ENCODE measurements at places on chromosomes 12 and 14. TPM values are rescaled to one million over a fixed set of nuclear protein-coding genes. Genes with fewer than 3 reads are reported as not detected.

DNA sequence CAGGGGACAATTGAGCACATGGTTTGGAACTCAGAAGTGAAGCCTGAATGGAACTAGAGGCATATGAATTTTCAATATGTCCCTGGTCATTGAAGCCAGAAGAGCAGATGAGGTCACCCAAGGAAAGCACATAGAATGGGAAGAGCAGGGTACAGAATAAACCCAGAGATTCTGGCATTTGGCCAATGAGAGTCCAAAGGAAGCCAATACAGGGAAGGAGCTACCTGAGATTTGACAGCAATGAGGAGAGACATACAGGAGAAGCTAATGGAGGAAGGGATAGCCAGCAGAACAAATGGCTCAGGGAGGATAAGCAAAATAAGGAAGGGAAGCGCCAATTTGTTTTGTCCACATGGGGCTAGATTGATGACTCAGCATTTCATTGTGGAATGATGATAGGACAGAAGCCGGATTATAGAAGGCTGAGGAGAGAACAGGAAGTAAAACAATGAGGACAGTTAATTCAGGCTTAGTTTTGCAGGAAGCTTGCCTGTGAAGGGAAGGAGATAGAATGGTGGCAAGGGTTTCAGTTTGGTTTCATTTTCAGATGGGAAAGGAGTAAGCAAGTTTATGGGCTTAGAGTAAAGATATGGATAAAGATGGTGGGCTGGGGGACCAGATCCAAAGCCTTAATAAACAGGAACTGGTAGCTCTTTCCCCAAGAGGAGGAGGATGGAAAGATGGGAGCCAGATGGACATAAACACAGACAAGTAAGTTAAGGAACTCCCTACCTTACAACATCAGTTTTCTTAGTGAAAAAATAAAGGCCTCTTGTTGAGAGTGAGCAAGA is 3.2 kb upstream of the SPTSSA start:
- DNase-seq: peak; percentile 54

GRCh38 chr14:64465831-64466554 is 694 bp downstream of the AKAP5 start:
- peak; percentile 72 for DNase-seq

DNA sequence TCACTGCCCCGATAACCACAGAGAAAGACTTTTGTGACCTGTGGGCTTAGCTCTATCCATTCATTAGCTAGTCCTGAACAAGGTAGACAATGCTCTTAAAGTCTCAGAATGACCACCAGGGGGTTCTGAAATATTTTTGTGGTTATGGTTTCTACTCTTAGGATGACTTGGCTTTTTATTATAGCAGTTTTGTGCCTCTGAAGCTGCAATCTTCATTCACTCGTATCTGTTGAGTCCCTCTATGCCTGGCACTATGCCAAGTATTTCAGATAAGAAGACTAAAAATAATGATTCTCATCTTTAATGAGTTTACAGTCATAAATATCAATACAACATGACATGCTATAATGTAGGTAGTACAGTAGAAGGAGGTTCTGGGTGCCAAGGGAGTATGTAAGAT is 130.8 kb upstream of the TRHDE start:
- DNase-seq: peak; percentile 5

GRCh38 chr12:19916974-19917373 is 451.4 kb upstream of the PDE3A start:
- DNase-seq: no peak

Gene KRT72
- not detected for total RNA-seq

Gene STXBP6
- total RNA-seq: not detected

Gene PSMB11
- not detected for total RNA-seq
